ENCODE measurements at places on chromosomes 5 and 9.

DNA sequence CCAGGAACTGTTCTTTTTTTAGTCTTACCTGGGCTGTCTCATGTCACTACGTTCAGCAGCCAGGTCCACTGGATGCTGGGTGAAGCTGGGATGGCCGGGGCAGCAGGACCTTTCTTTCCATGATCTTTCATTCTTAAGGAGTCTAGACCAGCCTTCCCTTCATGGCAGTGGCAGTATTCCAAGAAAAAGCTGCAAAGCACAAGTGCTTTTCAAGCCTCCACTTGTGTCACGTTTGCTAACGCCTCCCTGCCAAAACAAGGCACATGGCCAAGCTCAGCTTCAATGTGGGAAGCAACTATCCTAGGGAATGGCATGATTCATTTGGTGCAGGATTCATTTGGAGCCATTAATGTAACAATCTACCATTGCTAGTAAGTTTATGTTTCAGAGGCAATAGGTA, 94.8 kb downstream of the RCL1 start:
- peak; percentile 36 for DNase-seq

- peak; percentile 51 for DNase-seq
Measured at GRCh38 chr9:34227445-34227844, 48.6 kb downstream of the UBAP1 start.

GRCh38 chr5:109192555-109193281, 217.1 kb downstream of the PJA2 start:
- DNase-seq, result no peak

- no peak for DNase-seq
Measured at GRCh38 chr9:137494104-137494544, 35.0 kb upstream of the NSMF start.

DNA sequence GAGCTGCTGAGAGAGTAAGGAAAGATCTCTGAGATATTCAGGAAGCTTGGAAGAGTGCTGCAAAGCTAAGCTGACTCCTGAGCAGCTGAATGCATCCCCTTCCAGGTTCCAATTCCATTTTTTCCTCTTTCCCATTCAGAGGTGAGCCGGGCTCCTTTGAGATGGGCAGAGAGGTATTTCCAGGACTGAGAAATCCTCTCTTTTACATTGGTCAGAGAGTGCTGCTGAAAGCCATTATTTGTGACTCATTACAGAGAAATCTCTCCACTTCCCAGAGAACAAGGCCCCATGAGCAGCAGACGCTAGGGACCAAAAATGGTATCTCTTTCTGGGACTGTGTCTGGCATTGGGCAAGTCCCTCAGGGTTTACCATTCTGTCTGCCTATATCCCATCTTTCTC, 3.7 kb downstream of the MCTP1 start:
- peak; percentile 32 for DNase-seq

Data from EL (cell line).